RWPE1 (cell line): ENCODE measurements at places on chromosomes 13 and 19.

DNA sequence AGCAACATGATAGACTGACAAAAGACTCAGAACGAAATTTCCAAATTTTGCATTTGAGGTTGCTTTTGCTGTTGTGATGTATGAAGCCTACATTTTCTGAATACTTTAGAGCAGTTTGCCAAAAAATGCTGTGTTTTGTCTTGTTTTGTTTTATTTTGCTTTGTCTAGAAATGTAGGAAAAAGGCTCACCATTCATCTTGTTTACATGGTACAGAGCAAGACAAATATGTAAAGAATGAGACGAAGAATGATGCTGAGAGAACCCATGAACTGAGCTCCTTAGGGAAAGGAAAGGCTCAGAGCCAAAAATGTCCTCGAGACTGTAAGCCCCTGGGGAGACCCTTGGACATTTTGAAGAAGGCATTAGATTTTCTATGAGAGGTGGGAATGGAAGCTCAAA lies 6.8 kb upstream of the SPART start:
- no peak for DNase-seq

DNA sequence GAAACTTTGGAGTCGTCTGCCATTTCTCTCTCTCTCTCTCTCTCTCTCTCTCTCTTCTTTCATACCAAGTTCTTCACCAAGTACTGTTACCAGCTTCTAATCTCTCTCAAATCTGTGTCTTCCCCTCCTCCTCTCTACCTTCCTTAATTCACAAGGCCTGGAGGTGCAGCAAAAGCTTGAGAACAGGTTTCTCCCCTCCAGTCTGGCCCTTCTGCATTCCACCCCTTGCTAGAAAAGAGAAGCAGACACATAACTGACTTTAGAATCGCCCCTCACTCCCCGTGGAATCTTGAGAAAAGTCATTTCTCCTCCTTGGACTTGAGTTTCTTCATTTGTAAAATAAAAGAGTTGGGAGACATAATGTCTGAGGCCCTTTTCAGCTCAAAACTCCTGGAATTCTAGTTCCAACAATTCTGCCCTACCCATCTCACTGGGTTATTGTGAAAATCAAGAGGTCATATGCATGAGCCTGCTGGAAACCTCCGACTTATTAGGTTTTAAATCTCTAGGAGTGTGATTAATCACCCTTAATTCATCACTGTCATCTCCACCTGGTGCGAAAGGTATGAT lies 20.4 kb downstream of the AMER2 start:
- DNase-seq = no peak

- no peak for DNase-seq
Observed at GRCh38 chr13:73932091-73932490, 202.1 kb downstream of the KLF12 start.

GRCh38 chr13:67726979-67727378 lies 496.8 kb upstream of the PCDH9 start:
- no peak for DNase-seq

DNA sequence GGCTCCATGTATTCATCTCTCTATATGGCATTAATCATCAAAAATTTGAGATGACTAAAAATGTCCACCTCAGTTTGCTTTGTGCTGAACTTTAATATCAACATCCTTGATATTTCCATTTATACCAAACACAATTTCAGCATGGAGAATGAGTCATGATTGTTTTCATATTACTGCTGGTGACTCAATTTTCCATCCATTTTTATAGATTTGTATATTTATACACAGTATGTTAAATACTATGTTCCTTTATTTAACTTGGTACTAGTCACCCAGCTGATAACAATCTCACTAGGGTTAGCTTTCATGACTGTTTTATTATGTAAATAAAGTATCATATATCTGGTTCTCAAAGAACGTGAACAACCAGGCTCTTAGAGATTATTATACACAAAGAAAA lies 1255.1 kb downstream of the SLITRK1 start:
- peak; percentile 1 for DNase-seq

GRCh38 chr19:12224676-12225075 lies 61.8 kb downstream of the ZNF136 start:
- DNase-seq = no peak

- no peak for DNase-seq
Observed at GRCh38 chr19:37413313-37414084, 42.6 kb downstream of the ZNF527 start.

DNA sequence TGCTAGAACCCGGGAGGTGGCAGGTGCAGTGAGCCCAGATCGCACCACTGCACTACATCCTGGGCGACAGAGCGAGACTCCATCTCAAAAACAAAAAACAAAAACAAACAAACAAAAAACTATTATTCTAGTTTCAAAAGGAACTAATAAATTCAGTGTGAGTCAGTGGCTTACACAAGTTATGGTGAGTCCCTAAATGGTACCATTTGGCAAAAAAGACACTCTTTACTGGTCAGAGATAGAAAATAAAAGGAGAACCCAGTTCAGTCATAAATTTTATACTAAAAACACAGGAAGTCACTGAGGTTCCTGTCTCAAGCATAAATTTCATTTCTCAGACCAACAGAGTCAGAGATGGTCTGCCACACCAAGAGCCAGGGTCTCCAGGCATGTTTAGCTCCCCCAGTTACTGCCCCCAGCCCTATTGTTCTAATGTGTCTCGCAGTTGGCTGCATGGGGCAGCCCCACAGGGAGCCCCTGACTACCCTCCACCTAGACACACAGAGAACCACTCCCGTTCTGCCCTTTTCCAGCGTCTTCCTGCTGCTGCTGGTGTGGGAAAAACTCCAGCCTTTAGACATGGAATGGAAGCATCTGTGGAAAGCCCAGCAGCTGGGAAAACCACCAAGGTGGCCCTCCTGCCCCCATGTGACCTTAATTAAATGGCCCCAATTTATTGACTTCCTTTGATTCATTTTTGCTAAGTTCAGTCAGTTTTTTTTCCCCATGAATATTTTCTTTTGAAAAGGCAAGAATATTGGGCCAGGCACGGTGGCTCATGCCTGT lies 12.2 kb downstream of the THSD1 start:
- no peak for DNase-seq

GRCh38 chr19:29504454-29504853 lies 21.3 kb upstream of the VSTM2B start:
- DNase-seq = no peak

DNA sequence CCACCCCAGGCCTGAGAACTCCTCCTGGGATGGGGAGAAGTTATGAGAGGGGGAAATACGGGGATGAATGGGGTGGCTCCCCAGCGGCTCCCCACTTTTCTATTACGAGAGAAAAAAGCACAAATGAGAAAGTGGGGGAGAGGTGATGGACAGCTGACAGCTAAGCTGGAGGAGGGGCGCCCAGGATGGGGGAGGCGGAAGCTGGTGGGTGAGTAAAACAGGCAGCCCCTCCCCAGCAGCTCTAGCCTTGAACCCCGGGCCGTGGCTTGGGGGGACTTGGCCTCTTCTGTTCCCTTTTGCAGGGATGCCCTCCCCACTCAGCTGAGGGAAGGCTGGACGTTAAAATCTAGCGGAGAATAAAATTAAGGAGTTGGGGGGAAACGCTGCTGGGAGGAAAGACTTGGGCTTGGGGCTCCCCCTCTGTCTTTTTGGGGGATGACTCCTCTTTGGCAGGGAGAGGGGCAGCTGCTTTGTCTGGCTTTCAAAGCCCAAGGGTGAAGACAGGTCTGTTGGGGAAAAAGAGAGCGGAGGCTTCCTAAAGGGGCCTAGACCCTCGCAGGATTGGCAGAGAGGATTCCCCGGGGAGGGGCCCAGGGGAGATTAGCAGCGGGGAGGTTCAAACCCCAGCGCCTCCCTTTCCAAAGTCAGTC lies 1.4 kb upstream of the SAMD1 start:
- DNase-seq = no peak

DNA sequence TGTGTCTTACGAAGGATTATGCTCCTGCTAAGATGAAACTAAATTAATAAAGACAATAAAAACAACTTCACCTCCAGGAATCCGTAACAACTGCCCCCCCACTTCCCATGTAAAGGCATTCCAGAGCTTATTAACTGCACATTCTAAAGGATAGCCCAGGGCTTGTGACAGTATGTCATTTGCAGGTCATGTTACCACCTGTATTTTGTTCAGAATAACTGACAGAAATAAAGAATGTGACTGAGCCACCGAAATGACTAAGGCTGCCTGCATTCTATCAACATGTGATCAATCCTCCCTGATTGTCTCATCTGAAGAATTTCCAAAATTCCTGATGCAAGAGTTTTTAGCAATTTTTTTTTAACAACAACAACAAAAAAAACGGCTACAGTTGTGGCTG lies 117.2 kb downstream of the MIPEP start:
- DNase-seq = peak; percentile 49

DNA sequence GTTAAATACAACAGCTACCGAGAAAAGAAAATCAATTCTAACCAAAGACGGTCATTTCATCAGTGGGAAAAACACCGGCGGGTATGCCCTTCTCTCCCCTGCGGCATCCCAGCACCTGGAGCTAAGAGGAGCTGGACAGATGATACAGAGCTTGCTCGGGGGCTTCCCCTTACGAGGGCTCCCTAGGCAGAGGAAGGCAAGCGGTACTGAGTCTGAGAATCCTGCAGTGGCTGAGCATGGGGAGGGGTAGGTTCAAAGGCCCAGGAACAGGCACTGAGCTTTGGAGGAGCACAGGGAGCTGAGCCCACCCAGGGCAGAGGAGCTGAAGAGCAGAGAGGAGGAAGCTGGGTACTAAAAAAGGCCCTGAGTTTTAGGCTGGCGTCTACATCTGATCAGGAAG lies 12.7 kb downstream of the STK24 start:
- DNase-seq = no peak

DNA sequence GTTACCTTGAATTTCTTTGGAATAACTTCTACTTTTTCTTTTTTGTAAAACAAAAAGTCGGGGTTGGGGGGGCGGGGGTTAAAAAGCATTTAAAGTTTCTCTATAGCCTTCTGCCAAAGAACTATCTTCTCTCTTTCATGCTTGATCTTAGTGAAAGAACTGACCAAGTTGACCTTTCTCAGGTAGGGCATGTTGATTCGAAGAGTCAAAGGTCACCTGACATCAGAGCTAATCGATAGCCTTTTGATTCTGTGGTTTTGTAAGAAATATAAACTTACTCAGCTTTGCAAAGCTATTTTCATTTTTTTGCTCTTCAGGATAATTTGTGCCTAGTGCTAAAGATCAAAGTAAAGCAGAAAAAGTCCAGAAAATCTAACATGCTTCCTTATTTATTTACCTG lies 181.5 kb downstream of the IRS2 start:
- DNase-seq = no peak

GRCh38 chr13:111049791-111050538 lies 65.1 kb upstream of the ARHGEF7 start:
- peak; percentile 32 for DNase-seq

DNA sequence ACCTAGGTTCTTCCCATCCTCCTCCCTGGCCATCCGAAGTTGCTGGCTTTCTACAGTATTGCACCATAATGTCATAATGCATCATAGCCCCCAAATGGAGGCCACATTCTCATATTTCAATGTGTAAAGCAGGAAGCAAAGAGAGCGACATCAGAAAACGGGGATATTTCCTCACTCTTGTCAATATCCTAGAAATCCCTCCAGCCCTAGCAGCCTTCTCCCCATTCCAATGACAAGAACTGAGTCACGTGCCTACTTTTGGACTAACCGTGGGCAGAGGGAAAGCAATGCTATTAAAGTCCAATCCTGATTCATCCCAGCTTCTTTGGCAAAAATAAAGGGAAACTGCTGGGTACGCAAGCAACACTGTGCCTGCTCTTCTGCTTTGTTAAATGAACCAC lies 4.3 kb upstream of the RAP2A start:
- DNase-seq = no peak

DNA sequence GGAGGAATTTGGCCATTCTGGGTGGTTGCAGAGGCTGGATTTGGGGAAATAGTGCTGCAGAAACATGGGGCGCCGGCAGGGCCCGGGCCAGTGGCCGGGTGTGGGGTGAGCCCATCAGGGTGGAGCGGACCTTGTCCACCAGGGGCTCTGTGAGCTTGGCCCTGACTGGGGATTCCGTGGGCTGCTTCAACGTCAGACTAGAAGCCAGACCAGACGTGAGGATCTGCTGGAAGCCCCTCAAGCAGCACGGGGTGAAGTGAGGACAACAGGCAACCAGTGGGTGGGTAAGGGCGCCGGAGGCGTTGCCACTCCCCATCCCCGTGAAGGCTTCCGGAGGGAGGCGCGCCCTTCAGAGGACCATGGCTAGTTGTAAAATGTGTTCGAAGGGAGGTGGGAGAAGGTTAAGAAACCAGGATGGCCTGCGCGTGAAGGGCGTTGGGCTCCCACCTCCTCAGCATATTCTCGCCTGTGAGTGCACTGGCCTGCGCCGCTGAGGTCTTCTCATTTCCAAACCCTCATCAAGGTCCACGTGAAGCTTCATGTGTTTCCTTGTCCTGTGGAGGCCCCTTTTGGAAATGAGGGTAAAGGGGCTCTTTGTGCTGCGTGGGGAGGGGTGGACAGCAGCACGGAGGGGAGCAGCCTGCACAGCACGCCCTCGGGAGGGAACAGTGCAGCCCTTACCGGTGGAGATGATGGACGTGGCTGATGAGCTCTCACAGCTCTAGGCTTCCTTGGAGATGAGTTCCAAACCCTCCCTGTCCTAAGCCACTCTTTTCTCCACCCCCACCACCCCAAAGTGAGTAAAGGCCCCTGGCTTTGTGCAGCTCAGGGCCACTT lies 8.3 kb downstream of the TEX29 start:
- no peak for DNase-seq

DNA sequence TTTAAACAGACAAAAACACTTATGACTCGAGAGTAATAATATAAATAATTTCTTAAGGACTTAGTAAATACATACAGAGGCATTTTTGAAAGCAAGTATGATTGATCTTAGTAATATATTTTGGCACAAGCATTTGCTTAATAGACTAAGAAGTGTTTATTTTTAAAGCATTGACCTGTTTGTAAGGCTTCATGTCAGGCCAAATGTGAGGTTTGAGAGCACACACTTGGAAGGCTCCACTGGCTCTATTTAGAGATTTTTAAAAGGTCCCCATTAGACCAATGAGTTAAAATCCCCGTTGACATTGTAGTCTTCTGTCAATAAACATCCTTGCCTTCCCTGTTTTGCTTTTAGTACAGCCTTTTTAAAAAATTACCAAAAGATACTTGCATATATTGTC lies 50.4 kb downstream of the ATP8A2 start:
- no peak for DNase-seq

DNA sequence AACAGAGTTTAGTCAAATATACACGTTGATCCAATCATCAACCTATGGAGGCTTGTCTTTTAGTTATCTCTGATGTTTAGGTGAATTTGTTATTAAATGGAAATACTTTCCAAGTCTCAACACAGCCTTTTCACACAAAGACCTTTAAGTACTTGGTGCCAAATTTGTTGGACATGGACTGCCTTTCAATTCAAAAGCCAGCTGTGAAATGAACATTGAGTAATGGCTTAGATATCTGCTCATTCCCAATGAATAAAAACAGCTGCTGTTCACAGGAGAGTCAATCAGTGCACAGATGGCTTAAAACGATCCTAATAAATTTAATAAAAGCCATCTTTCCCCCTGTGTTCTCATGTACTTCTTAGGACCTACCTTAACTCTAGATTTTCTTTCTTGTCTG lies 19.9 kb upstream of the DHRS12 start:
- no peak for DNase-seq

GRCh38 chr13:109788372-109789111 lies 2.2 kb upstream of the IRS2 start:
- no peak for DNase-seq

- no peak for DNase-seq
Observed at GRCh38 chr13:78413887-78414553, 189.3 kb downstream of the POU4F1 start.

GRCh38 chr19:13163609-13164342 lies 13.6 kb downstream of the IER2 start:
- DNase-seq = peak; percentile 68
